Glutamatergic neuron (in vitro differentiated cells): ENCODE measurements at places on chromosomes 3 and 15.
A peak's percentile ranks its signal among the peaks of the same experiment; 100 is the strongest.

DNA sequence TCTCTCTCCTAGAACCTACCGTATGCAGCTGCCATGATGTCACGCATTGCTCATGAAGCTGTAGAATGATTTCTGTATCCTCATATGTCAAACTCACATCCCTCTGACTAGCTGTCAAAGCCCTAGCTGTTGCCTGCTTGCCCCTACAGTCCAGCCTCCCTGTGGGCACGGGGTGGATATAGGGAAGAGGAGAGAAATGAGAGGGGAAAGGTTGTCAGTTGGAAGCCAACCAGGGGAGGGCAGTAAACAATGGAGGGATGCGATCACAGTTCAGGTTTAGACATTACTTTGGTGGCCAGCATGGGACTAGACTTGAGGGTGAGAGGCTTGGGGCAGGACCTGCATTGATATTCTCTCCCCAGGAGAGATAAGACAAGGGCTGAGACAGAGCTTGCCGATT lies 1.7 kb upstream of the HDGFL3 start:
- DNase-seq = no peak

DNA sequence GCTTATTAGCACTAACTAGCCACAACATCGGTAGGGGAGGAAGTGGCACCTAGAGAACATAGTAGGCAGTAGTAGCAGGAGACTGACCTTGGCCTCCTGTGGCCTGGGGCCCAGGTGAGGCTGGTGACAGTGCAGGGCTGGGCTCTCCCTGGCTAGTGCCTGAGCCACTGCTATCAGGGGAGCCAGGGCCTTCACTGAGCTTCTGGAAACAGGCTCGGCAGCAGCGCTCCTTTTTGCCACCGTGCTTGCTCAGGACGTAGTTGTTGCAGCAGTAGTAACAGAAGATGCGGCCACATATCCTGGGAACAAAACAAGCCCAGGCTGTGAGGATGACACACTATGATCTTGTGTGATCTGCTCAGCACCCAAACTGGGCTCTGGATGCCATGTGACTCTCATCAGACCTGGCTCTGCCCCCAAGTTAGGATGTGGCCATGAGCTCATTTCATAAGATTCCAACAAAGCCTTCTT lies 15.1 kb downstream of the CXCR6 start:
- DNase-seq = no peak

GRCh38 chr15:96619174-96619573 lies 288.7 kb downstream of the NR2F2 start:
- no peak for DNase-seq

DNA sequence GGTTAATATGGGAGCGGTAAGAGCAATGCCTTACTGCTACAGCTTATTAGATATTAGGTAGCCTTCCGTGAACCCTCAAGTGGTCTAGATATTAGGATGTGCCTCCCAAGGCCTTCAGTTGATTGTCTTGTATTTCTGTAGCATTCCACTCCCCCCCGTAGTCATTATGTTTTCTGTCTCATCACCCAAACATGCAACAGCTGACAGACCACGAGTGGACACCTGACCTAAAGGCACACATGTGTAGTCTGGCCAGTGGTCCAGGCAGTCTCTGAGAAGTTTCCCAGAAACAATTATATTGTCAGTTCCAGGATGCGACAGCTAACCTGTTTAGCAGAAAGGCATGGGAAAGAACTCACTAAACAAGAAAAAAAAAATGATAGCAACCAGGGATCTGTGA lies 1000.9 kb downstream of the AGBL1 start:
- no peak for DNase-seq

- peak; percentile 93 for DNase-seq
Measured at GRCh38 chr15:40357723-40358470, at the start of gene DISP2. Gene DISP2 (plus strand): TSS chr15:40358219. CDS start chr15:40358322, 103 bp downstream.

DNA sequence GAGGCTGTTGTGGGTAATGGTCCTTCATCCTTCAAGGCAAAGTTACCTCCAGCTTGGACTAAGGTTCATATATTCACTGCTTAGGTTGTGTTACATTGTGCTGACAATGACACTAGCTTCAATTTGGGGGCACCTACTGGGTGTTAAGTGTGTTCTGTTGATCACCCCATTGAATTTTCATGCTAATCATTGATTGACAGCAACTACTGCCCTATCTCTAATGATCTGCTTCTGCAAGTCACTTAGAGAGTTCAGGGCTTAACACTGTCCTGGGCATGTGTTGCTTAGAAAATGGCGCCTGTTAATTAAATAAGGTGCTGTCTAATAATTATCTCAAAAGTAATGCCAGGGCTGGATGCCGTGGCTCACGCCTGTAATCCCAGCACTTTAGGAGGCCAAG lies 3.4 kb downstream of the FLNB start:
- no peak for DNase-seq

DNA sequence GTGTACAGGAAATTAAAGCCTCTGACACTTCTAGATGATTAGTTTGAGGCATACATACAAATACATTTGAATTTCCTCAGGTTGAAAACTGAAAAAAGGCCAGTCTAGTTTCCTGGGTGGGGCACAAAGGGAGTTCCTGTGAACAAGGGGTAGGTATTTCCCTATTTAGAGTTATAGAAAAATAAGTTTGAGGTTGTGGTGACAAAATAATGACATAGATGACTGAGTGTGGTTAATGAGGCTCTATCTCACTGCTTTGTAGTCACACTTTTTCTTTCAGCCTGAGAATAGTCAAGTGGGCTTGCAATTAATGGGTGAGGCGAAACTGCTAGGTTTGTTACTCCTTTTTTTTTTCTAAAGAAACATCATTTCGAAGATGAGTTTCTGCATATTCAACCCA lies 4.3 kb downstream of the SLCO3A1 start:
- DNase-seq = no peak

DNA sequence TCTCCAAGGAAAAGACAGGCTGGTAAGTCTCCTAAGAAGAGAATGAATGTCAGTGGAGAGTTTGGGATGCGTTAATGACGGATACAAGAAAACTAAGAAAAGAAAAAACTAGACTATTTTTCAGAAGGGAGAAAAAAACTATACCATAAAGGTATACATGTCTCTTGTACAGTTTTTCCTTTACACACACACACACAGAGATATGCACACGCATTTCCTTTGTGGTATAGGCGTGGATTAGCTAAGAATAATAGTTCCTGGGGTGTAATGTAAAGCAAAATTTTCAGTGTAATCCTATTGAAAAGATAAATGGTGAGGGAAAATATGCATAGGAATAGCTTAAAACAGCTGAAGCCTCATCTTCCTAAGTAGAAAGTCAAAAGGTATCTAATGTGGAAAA lies 36.3 kb downstream of the GABPB1 start:
- DNase-seq = no peak

DNA sequence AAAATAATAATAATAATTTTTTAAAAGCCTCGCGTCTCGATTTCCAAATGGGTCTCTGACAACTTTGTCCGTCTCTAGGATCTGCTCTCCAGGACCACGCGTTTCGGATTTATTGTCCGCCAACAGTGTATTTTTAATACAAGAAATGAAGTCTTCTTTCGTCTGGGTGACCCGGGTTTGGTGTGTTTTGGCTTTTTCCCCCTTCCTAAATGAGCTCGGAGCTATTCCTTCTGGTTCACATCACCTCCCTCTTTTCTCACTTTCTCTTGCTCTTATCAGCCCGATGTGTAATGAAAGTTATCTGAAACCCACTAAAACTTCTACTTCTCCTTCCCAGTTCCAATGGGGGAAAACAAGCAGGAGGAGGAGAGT lies 516.7 kb downstream of the MECOM start:
- no peak for DNase-seq

DNA sequence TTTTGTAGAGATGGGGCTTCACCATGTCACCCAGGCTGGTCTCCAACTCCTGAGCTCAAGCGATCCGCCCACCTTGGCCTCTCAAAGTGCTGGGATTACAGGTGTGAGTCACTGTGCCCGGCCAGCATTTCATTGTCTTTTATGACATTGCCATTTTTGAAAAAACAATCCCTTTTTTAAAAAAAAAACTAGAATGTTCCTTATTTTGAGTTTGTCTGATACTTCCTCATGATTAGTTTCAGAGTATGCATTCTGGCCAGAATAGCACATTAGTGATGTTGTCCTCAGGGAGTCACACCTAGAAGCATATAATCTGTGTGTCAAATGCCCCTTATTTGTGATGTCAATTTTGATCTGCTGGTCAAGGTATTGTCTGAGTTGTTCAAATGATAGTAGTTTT lies 21.2 kb upstream of the NMD3 start:
- no peak for DNase-seq

- DNase-seq = no peak
Measured at GRCh38 chr15:98164571-98164970, 204.1 kb downstream of the ARRDC4 start.

- DNase-seq = no peak
Measured at GRCh38 chr15:90691982-90692773, 25.0 kb upstream of the BLM start.

GRCh38 chr3:132232231-132232792 lies 84.9 kb upstream of the ACP3 start:
- DNase-seq = no peak
